Bone marrow (tissue), 2 donors: ENCODE measurements at places on chromosomes 1 and 21.

GRCh38 chr1:232211149-232211548, 418.8 kb downstream of the SIPA1L2 start:
- no peak for DNase-seq

- DNase-seq, result no peak
Measured at GRCh38 chr1:185862235-185862634, 128.0 kb downstream of the HMCN1 start.

DNA sequence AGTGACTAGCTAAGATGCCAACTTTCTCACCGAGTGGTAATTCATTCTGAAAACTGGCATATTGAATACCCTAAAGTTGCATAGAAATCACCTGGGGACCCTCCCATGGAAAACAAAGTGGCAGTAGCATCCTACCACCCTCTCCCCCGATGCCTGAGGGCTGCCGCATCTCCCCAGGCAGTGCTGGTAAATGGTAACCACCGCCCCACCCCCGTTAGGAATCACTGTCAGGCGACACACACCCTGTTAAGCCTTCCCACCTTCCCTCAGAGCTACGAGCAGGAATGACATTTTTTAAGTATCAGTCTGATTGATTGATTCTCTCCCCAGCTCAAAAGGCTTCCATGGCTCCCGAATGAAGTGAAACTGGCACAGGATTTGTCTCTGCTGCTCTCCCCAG, 28.3 kb downstream of the TMPRSS2 start:
- no peak for DNase-seq

- DNase-seq, result no peak
Measured at GRCh38 chr21:28152732-28153131, 839.9 kb downstream of the LTN1 start.
